ENCODE measurements at places on chromosomes 4 and X. TPM values are rescaled to one million over a fixed set of nuclear protein-coding genes. Genes with fewer than 3 reads are reported as not detected.

The CLDN22 gene
- not detected for total RNA-seq

The MND1 gene
- 11.6 TPM for total RNA-seq

The TMEM154 gene
- 0.03 TPM for total RNA-seq

The PNMA6E gene
- not detected for total RNA-seq

The MTMR8 gene
- 0.50 TPM for total RNA-seq

The NAP1L2 gene
- total RNA-seq: 0.94 TPM

The SLC10A4 gene
- 4.4 TPM for total RNA-seq

The USP26 gene
- not detected for total RNA-seq

The ENPP6 gene
- not detected for total RNA-seq

The LINC00632 gene
- total RNA-seq: 1.6 TPM

The CCNQ gene
- 62.7 TPM for total RNA-seq

The CXorf49 gene
- total RNA-seq: not detected

The COX7B gene
- 562 TPM for total RNA-seq

The USP17L24 gene
- total RNA-seq: not detected

The SCRG1 gene
- total RNA-seq: not detected

The GABRG1 gene
- total RNA-seq: not detected

The MAGEA1 gene
- total RNA-seq: 0.12 TPM

The PABPC1L2A gene
- not detected for total RNA-seq

The ATRX gene
- total RNA-seq: 13.9 TPM

The RAB33A gene
- 0.13 TPM for total RNA-seq

The PF4V1 gene
- total RNA-seq: not detected

The S100G gene
- total RNA-seq: not detected

The TSPYL2 gene
- 31.7 TPM for total RNA-seq

Measured in A549 treated with AZD2906 at 1 μM for 4 hours (cell line).